ENCODE measurements at places on chromosomes 12 and 14. TPM values are rescaled to one million over a fixed set of nuclear protein-coding genes. Genes with fewer than 3 reads are reported as not detected.
A peak's percentile ranks its signal among the peaks of the same experiment; 100 is the strongest.

Gene NTF3
- 0.89 TPM for total RNA-seq

GRCh38 chr14:24681056-24681455, 47.1 kb upstream of the GZMB start:
- no peak for DNase-seq
- H3K4me3 ChIP-seq = no peak overlapping the region
- peaks cover 5% of the 10 kb centered on the region for H3K27me3 ChIP-seq

Gene PARP2
- 7.1 TPM for total RNA-seq

DNA sequence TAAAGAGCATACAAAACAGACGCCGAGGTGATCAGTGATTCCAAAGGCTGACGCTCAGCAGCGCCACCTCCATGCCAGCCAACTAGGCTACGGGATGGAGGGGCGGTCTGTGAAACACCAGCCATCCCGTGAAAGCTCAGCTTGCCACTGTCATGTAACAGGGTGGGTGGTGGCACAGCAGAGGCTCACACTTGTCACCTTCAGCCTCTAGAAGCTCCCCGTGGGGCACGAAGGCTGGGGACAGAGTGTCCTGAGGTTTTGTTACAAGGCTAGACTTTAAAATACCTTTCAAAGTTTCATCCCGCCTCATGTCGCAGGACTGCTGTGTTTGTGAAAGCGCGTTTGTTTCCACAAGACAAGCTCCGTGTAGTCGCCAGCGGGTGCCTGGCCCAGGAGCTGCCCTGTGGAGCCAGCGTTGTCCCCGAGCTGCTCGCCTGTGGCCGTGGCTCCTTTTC, 20.7 kb downstream of the XRCC3 start:
- peaks cover 1% of the 10 kb centered on the region for H3K4me1 ChIP-seq
- DNase-seq = no peak
- peaks cover 19% of the 10 kb centered on the region for H3K36me3 ChIP-seq
- no peak overlapping the region for H3K4me3 ChIP-seq
- no peak overlapping the region for H3K27ac ChIP-seq

Gene ZDHHC17
- 23.3 TPM for total RNA-seq

DNA sequence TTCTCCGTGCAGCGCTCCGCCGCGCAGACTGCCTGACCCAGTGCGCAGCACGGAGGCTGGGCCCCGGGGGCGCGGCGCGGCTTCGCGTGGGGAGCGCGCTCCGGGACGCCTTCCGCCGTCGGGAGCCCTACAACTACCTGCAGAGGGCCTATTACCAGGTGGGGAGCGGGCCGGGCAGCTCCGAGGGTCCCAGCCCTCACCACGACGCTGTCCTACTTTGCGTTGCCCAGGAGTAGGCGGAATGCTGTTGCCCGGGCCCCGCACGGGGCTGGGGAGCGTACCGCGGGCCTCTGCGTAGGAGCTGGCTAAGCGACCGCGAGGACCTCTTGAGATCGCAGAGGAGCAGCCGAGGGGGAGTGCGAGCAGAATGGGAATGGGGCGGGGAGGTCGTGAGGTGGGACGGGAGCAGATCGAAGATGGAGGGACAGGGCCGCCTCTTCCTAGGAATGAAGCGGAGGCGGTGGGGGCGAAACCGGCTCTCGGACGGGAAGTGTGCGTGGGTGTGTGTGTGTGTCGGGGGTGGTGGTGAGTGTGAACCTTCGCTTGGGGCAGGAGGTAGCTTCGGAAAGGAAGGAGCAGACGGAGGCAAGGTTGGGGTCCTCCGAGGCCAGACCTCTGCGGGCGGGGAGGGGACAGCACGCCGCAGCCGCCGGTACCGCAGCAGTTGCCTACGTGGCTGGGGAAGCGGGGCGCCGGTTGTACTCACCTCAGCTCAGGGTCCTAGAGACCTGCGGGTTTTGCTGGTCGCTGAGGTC, 751 bp downstream of the P3H3 start:
- H3K36me3 ChIP-seq = no peaks in the 10 kb centered on the region
- peaks cover 10% of the 10 kb centered on the region for H3K4me1 ChIP-seq
- H3K27me3 ChIP-seq = peaks cover 2% of the 10 kb centered on the region
- DNase-seq = no peak
- H3K27ac ChIP-seq = no peak overlapping the region

DNA sequence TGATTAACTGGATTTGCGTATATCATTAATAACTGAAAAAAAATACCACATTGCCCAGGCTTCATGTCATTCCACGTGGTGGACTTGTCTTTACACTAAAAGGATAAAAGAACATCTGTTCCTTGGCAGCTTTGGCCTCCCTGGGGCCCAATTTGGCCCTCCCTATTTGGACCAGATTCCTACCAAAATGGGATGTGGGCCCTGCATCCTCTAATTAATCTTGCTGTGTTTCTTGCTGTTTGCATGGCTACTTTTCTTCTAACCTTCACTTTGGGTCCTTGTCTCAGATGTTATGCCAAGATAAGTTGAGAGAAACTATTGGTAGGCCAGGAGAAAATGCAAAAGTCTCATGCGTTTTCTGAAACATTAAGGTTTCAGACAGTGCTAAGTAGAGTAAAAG, 57.5 kb downstream of the PTHLH start:
- no peak overlapping the region for H3K27ac ChIP-seq
- no peaks in the 10 kb centered on the region for H3K36me3 ChIP-seq
- no peak overlapping the region for H3K4me3 ChIP-seq
- no peak for DNase-seq

Gene TMEM119
- 0.25 TPM for total RNA-seq

DNA sequence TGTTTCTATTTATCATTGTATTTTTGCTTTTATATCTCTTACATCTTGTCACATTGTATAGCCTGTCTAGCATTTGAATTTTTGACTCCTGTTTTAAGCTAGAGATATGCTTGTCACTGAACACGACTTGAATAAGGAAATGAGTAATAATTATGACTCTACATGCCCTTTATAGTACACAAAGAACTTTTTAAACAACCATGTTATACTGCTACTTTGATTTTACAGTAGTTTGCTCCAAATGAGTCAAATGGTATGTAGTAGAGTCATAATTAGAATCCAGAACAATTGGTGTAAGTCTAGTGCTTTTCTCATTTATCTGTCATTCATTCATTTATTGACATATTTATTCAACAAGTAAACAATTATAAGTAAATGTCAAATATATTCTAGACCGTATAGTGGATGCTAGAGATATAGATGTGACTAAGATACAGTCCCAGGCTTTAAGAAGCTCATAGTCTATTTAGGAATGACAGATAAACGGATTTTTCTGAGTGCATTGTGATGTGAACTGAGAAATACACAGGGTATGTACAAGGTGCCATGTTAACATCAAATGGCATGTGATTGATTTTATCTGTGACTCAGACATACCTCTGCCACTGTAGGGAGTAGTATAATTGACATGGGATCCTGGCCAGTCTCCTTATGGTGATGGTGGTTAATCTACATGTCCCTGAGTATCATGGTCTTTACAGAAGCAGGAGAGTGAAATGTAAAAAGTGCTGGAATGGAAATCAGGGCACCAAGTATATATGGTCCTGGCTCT, 799.7 kb downstream of the DIO2 start:
- H3K4me1 ChIP-seq = no peaks in the 10 kb centered on the region
- DNase-seq = no peak
- H3K4me3 ChIP-seq = no peak overlapping the region
- H3K27me3 ChIP-seq = no peaks in the 10 kb centered on the region
- no peaks in the 10 kb centered on the region for H3K36me3 ChIP-seq

DNA sequence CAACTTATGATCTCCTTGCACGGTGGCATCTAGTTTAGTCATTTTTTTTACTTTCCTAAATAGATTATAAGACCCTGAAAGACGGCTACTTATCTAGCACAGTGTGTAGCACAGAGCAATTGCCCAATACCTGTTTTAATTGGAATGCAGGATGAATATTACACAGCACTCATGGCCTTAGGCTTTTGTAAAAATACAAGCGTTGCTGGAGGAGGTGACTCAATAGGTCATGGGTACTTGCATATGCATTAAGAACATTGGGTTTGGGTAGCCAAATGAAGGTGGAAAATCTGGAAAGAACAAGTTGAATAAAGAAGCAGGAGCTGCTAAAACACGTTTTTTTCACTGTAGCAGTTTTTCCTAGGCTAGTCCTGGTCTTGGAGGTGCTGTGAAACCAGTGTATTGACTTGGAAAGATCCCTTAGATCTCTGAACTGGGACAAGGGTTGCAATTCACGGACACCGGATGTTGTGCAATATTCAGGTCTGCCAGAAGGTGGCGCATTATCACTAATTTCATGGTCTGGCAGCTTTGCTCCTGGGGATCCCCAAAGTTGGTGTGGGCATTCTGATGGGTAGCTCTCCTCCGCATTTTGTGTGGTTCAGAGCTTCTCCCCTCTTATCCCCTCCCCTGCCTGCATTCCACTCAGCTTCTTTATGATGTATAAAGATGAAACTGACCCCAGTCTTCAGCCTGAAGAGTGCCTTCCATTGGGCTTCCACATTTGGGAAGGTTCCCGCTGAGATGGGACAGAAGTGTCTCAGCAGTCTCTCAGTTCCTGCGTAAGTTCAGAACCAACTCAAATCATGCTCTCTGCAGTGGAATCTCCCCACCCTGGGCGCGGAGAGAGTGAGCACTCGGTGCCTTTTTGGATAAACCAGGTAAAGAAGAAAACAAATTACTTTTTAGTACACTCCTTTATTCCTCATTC, 278.3 kb downstream of the NRXN3 start:
- DNase-seq = peak; percentile 77
- no peak overlapping the region for H3K4me3 ChIP-seq
- no peaks in the 10 kb centered on the region for H3K4me1 ChIP-seq
- no peak overlapping the region for H3K27ac ChIP-seq
- H3K27me3 ChIP-seq = no peaks in the 10 kb centered on the region
- H3K36me3 ChIP-seq = no peaks in the 10 kb centered on the region

DNA sequence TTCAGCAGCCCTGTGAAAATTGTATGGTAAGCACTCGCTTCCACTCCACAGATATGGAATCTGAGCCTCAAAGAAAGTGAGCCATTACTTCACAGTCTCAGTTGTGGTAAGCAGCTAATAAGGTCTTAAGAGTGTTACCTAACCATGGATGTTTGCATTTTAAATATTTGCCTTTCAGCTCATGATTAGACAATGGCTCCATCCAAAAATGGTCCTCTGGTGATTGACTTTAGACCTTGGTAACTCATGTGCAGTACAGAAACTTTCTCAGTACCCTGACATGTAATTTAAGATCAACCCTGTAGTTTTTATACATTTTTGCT, 1.8 kb downstream of the A2M start:
- H3K4me3 ChIP-seq = peak overlapping the region; percentile 89
- peaks cover 28% of the 10 kb centered on the region for H3K4me1 ChIP-seq
- no peaks in the 10 kb centered on the region for H3K27me3 ChIP-seq

All from liver (tissue), 10 donors.